ENCODE measurements at places on chromosomes 1 and 21.
A peak's percentile ranks its signal among the peaks of the same experiment; 100 is the strongest.

- peak; percentile 42 for DNase-seq
Measured at GRCh38 chr21:39175154-39175553, 8.1 kb downstream of the PSMG1 start.

DNA sequence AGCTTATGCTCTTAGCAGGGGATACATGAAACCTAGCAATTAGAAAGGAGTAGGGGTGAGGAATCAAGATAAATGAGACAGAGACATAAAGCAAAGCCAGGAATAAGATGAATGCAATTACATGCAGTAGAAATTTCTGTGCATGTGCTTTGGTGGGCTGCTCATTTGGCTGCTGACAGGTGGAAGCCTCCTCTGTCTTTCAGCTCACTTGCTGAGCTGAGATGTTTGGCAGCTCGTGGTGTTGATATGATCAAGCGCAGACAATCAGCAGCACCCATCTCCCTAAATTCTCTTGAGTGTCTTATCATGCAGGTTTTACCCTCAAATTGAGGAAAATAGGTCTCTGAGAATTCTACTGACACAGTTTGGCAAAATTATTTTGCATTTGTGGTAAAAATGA, 108.3 kb upstream of the CD34 start:
- DNase-seq: no peak

DNA sequence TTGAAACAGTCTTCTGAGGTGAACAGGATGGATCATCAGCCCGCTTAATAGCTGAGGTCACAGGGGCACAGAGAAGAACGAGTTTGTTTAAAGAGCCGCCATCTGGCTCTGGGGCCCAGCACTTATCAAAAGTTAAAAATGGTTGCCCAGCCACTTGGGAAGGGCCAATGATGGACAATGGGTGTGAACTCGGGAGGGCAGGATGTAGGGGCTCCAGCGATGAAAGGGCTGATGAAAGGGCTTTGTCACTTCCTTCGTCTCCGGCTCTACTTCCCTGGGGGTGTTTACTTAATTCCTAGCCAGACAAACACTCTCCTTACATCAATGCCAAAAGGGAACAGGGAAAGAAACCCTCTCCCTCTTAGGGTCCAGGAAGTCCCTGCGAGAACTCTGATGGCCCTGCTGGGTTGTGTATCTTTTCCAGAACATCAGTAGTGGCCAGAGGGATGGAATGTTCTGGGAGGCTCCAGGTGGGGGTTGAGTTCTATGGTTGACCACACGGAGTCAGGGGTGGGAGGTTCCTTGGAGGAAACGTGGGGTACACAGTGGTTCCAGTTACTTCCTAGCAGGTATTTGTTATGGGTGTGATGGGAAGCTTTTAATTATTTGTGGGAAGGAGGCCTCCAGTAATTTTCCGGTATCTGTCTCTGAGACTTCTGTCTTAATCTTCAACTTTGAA, 9.0 kb upstream of the ABCG1 start:
- no peak for DNase-seq

DNA sequence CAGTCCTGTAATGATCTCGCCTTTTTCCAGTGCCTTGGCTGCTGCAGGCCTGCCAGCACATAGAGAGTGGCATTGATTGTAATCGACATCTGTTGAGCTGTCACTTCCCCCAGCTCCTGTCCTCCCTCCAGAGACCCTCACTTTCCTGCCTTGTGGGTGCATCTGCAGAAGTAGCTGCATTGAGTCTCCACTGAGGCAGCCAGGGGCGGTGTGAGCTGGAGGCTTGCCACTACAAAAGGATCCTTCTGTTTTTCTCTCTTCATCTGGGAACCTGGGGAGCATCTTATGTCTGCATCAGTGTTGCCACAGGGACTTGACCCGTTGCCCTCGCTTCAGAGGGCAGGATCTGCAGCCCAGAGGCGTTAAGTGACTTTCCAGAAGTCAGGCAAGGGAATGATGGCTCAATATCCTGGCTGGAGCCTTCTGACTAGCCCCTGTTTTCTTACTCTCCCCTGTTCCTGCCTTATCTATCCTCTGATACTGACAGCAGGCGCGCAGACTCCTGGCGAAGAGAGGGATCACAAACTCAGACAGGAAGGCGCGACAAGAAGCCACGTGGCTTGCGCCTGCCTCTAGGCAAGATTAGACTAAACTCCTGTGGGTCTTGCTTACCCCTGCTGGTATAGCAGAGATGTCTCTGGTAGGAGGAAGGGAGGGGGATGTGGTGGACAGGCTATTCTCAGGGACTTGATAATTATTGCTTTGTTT, 13.3 kb upstream of the FMOD start:
- DNase-seq: no peak

DNA sequence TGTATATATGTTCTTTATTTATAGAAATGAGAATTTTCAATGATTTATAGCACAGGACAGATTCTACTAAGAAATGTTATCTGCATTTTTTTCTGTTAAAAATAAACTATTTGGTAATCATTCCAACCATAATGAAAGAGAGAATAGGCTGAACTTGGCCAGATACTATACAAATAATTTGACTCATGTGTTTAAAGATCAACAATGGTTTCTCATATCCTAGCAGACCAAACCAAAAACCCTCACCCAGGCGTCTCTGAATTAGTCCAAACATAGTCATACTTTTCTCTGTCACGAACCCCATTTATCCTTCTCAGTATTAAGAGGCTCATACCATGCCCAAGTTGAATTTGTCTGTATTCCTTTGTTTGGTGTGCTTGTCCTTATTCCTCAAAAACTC, 40.3 kb downstream of the RPE65 start:
- DNase-seq: no peak

DNA sequence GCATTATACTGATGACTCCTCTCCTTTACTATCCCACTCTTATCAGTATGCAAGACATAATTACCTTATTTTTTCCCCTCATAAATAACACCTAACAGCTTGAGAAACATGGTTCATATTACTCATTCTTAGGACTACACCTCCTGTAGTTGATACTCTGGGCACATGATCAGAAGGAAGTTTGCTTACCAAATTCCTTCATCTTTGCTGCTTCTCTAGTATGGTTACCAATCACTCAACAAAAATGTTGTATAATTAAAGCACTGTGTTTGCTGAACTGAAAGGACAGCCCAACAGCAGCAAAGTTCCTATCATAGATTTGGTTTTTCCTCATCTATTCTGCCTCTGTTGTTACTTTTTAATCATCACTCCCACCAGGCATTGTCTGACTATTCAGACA, 586.3 kb downstream of the LRRIQ3 start:
- peak; percentile 19 for DNase-seq

DNA sequence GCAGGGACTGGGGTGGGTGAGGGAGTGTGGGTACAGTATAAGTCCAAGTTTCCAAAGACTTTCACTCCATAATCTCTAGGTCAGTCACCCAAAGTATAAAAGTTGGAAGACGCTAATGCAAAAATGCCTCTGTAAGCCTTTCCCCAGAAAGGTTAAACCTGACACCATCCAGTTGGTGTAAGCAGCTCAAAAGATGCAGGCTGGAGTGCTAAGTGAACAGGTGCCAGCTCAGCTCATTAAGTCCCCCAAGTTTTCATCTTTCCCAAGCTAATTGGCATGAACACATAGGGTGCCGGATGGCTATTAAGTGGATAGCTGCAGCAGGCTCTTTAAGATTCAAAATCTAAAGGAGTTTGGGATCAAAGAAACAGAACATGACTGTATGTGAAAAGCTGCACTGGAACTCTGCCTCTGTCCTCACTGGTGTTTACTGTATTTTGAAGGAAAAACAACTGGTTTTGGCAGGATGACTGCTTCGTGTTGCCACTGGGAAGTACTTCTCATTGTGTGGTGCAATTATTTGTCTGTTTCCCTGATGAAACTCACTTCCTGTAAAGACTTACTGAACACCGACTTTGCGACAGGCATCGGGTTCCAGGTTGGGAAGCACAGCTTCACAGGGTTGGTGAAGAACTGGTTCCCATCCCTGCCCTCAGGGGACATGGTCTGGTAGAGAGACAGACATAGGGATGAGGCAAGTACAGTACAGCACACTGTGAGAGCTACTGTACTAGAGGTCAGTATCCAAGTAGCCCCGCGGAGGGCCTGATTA, 152.7 kb downstream of the DAB1 start:
- no peak for DNase-seq

DNA sequence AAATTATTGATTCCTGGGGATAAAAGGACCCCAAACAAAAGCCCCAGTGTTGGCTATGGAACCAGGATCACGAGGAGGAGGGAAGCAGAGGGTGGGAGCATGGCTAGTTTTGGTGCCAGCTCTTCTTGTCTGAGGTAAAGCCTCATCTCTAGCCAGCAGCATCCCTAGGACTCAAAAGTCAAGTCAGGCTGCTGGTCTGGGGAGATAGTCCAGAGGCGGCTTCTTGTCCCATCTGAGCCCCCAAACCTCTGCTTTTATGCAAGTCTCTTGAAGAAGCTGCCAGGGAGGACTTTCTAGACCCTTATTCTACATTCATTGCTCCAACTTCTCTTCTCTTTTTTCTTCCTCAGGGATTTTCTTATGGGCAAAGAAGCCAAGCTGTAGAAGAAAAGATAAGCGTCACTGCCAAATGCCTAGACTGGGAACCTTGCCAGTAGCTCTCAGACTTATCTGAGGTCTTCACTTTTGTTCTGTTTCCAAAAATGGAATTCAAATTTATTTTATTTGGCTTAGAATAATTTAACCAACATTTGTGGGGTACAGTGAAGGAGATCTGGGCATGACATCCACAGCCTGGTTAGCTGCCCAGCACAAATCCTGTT, 6.9 kb upstream of the ANKRD35 start:
- DNase-seq: peak; percentile 30

DNA sequence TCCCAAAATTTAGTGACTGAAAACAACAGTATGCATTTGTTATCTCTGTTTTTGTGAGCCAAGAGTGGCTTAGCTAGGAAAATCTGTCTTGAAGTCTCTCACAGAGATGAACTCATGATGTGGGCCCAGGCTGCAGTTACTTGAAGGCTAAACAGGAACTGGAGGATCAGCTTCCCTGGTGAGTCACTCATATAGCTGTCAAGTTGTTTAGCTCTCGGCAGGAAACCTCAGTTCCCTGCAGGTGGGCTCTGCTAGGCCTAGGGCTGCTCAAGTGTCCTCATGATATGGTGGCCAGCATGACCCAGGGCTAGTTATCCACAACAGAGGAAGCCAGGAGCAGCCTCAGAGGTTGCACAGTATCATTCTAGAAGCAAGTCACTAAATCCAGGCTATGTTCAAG, 30.2 kb upstream of the DDX59 start:
- DNase-seq: no peak
